ENCODE measurements at places on chromosomes 11 and 22. TPM values are rescaled to one million over a fixed set of nuclear protein-coding genes. Genes with fewer than 3 reads are reported as not detected.

GRCh38 chr11:131064373-131064991 lies 148.2 kb upstream of the SNX19 start:
- DNase-seq: no peak

- DNase-seq: no peak
These were observed 116.6 kb upstream of the NARS2 start for GRCh38 chr11:78691215-78691614.

The PNPLA5 gene
- not detected for total RNA-seq

The MMP7 gene
- total RNA-seq: 1,017 TPM

Measured in Caki2 (cell line).